ENCODE measurements at places on chromosomes 4 and X.

GRCh38 chr4:173801361-173801760 lies 271.3 kb upstream of the HAND2 start:
- no peak overlapping the region for H3K27ac ChIP-seq
- H3K36me3 ChIP-seq = no peaks in the 10 kb centered on the region
- H3K4me3 ChIP-seq = no peak overlapping the region
- DNase-seq = no peak
- no peaks in the 10 kb centered on the region for H3K27me3 ChIP-seq

DNA sequence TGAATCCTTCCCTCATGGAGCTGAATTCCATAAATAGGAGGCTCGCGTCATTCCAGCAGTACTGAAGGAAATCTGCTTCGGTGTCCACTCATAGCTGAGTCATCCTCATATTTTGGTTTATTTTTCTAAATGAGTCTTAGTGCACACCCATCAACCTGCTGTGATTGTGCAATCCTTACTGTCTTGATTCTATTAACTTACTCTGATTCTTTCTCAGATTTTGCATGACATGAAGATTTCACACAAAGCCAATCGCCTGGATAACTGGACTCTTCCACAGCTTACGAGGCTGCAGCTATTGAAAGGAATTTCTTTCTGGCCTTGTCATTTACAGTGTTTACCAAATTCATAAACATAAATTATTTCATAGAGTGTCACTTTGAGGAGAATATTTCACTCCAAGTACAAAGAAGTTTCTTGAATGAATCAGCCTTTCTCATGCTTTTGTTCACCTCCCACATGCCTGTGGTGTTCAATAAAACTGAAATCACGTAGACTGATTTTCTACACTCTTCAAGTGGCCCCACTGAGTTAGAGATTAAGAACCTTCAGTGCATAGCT lies 207.6 kb upstream of the SLITRK2 start:
- no peaks in the 10 kb centered on the region for H3K36me3 ChIP-seq
- no peaks in the 10 kb centered on the region for H3K27me3 ChIP-seq
- DNase-seq = no peak
- H3K4me1 ChIP-seq = no peaks in the 10 kb centered on the region

- peak overlapping the region; percentile 84 for H3K27ac ChIP-seq
- H3K4me3 ChIP-seq = peak overlapping the region; percentile 85
- no peaks in the 10 kb centered on the region for H3K36me3 ChIP-seq
- H3K27me3 ChIP-seq = no peaks in the 10 kb centered on the region
- DNase-seq = peak; percentile 67
- peaks cover 54% of the 10 kb centered on the region for H3K4me1 ChIP-seq
Observed at GRCh38 chr4:8200302-8200975, 1.3 kb downstream of the SH3TC1 start.

DNA sequence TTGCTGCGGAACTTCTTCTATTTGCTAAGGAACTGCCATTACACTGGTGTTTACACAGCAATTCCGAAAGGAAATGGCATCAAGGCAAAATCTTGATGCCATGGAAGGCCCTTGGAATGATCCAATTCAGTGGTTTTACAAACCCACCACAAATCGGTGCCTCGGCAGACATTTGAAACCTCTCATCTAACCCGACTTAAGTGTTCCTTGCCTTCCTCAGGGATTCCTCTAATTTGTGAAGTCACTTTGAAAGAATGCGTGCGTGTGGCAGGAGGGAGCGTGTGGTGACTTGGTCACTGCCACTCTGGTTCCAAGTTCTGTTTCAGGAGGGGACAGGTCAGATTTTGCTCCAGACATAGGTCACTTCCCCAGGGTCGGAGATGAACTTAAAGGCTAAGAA lies 4.8 kb downstream of the NOP14 start:
- no peak for DNase-seq
- no peak overlapping the region for H3K27ac ChIP-seq
- H3K36me3 ChIP-seq = peaks cover 38% of the 10 kb centered on the region
- no peaks in the 10 kb centered on the region for H3K27me3 ChIP-seq

DNA sequence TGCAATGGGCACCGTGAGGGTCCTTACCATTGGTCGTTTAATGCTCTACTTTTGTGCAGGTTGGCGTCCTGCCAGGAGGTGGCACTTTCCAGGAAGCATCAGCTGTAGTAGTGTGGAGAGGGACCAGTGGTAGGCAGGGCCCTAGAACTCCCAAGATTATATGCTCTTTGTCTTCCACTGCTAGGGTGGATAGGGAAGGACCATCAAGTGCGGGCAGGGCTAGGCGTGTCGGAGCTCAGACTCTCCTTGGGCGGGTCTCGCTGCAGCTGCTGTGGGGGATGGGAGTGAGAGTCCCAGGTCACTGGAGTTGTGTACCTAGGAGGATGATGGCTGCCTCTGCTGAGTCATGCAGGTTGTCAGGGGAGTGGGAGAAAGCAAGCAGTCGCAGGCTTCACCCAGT lies 134.7 kb downstream of the KLF8 start:
- peaks cover 50% of the 10 kb centered on the region for H3K4me1 ChIP-seq
- H3K27me3 ChIP-seq = no peaks in the 10 kb centered on the region
- no peak for DNase-seq
- no peaks in the 10 kb centered on the region for H3K36me3 ChIP-seq
- no peak overlapping the region for H3K4me3 ChIP-seq
- no peak overlapping the region for H3K27ac ChIP-seq

GRCh38 chr4:67332627-67333026 lies 212.7 kb downstream of the CENPC start:
- no peak overlapping the region for H3K4me3 ChIP-seq
- H3K4me1 ChIP-seq = no peaks in the 10 kb centered on the region
- H3K27ac ChIP-seq = no peak overlapping the region

- no peaks in the 10 kb centered on the region for H3K4me1 ChIP-seq
- H3K36me3 ChIP-seq = no peaks in the 10 kb centered on the region
- no peaks in the 10 kb centered on the region for H3K27me3 ChIP-seq
- H3K4me3 ChIP-seq = no peak overlapping the region
- H3K27ac ChIP-seq = no peak overlapping the region
Observed at GRCh38 chrX:128518508-128518907, 466.3 kb upstream of the ACTRT1 start.

All from CD4-positive, alpha-beta memory T cell (primary cell).